Activated naive CD4-positive, alpha-beta T cell treated with anti-CD3 and anti-CD28 coated beads, Interleukin-2, amount 50 U/mL, for 16 hours (primary cell): ENCODE measurements at places on chromosomes 7 and 10.

GRCh38 chr7:51033727-51034520 lies 251.2 kb upstream of the GRB10 start:
- no peak for DNase-seq

DNA sequence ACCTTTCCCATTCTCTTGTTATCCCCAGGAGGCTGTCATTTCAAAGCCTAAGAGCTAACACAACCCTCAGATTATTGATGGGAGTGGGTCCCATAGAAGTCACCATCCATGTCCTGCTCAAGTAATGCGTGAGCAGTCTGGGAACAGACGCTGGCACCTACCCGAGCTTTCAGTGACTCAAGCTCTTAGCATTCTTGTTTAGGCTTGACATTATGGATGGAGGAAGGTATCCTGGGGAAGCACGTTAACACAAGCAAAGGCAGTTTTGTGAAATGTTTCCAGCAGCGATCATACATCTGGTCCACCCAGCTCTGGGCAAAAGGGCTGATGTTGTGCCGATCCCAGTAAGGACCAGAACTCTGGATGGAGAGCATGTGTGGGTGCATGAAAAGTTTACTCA lies 30.0 kb upstream of the AUTS2 start:
- no peak for DNase-seq

DNA sequence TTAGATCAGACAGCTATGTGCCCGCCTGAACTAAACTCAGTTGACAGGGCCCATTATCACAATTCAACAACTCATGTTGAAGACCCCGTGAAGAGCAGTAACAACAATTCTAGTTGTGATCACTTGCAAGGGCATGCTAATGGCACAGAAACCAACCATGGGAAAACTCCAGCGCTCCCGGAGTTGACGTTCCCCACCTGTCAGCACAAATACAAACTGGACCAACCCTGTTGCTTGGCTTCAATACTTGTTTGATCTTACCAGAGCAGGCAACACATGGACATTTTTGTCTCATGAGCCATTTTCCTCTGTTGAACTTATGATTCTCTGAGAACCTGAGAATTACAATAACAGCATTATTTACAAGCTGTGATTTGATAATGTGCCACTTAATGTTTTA lies 119.0 kb upstream of the LANCL2 start:
- no peak for DNase-seq

DNA sequence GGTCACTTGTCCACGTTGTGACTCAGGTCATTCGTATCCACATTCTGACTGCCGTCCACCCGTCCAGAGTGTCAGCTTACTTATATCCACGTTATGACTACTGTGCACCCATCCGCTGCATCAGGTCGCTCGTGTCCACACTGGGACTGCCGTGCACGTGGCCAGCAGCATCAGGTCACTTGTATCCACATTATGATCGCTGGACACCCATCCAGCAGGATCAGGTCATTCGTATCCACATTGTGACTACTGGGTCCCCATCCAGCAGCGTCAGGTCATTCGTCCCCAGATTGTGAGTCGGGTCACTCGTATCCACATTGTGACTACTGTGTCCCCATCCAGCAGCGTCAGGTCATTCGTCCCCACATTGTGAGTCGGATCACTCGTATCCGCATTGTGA lies 47.3 kb upstream of the SUN1 start:
- no peak for DNase-seq

DNA sequence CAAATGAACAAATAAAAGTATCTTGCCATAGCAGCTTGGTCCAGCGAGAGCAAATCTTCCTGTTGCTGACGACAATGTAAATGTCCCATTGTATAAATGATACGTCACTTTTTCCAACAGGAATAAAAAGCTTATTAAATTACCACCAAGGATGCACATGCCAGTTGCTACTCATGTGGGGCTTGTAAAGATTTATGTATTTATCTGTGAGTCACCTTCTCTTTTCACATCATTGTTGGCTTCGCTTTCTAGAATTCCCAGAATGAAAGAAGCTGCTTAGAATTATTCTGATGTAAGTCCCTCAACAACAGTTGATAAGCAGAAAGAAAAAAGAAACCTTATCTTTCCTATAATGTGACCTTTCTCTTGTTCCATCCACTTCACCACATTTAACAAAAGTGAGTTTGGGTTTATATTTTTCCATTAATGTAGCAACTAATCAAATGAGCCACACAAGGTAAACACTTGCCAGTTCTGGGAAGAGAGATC lies 22.4 kb downstream of the DNAJC12 start:
- DNase-seq: no peak

GRCh38 chr10:46272863-46273415 lies 13.9 kb upstream of the ANTXRL start:
- peak; percentile 13 for DNase-seq

GRCh38 chr10:80204677-80205476 lies 460 bp downstream of the ANXA11 start:
- peak; percentile 50 for DNase-seq

GRCh38 chr10:100670828-100671479 lies 74.4 kb upstream of the PAX2 start:
- DNase-seq: peak; percentile 69

DNA sequence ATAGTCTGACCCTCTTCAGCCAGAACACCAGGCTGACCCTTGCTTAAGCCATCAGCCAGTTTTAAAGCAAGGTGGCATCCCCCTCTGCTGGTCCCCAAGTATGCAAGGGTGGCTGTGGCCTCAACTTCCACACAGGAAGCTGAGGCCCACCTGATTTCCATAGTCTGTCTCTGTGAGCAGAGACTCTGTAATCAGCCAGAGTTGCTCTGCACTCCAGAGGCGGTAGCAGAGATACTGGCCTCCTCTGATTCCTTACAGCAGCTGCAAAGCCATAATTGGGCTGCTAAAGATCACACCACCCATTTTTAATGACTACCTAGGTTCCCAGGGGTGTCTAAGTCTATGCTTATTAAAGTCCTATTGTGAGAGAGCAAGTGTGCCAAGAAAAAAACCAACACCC lies 1.8 kb downstream of the PDAP1 start:
- DNase-seq: no peak

DNA sequence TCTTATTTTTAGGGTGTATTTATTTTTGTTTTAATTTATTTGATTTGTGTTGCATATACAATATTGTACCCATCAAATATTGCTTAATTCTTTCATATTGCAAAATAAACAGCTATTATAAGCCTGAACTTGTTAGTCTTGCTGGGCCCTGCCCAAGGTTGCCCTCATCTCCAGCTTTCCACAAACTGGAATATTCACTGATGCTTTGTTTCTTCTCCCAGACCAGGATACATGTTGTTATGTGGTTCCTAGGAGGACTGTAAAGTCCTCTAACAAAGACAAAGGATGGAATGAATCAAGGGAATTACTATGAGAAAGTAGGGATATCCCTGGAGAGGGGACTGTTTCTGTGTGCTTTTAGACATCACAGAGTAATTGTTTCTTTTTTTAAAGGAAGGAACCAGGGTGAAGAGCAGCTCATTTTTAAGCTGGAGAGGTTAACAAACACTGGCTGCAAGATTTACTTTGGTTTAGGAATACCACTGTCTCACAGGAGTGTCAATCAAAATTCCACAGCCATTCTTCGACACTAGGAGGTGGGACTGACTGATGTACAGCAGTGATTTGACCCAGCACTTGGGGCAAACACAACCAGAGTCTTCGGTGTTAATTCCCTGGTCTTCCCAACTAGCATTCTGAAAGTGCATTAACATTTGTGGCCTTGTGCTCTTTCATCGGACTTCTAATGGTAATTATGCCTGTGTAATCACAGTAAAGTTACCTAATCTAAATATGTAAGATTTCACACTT lies 14.8 kb upstream of the CD36 start:
- DNase-seq: no peak

GRCh38 chr10:35435824-35436223 lies 99.5 kb downstream of the CCNY start:
- DNase-seq: no peak

GRCh38 chr10:25678666-25679065 lies 255.4 kb upstream of the MYO3A start:
- DNase-seq: no peak

DNA sequence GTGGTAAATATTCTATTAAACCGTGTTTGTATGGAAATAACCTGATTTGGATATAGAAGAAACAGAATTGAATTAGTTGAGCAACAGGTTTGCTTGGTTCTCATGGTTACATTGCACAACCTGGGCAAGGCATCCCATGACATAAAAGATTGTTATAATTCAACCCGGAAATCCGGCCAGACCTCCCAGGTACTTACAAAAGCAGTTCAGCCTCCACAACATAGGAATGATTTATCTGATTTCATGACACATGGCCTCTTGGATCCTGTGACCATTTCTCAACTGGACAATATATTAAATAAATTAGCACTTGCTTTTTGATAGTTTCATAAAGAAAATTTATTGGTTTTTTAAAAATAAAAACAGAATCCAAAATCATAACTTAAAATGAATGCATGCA lies 55.1 kb upstream of the PTPN12 start:
- DNase-seq: no peak

DNA sequence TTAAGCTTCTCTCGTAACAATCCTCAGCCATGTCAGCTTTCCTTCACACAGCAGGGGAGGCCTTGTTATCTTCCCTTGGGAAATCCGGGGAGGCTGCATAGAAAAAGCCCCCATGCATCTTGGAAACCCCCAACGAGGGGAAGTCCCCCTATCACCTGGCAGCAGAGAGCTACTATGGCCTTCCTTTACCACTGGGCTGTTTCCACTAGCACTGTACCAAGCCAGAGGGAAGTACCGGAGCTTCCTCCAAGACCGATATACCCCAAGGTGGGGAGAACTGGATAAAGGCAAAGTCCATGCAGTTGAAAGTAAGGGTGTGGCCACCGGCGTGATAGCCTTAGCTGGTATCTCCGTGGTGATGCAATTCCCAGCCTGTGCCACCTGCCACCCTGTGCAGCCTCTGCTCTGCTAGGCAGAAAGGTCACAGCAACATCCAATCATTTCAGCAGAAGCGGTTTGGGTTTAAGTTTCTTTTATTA lies 4.4 kb upstream of the CLIP2 start:
- no peak for DNase-seq

DNA sequence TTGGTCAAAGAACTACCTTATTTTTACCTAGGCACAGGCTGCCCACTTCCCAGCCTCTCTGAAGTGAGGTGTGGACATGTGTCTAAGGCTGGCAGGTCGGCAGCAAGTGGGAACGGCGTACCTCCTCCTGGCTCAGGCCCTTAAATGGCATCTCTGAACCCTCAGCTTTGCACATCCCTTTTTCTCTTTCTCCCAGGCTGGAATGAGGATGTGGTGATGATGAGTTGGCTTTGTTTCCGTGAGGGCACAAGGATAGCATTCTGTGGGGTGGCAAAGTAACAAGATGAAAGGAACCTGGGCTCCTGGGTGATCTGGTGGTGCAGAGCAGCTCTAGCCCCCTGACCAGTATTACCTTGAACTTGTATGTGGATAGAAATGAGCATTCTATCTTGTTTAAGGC lies 196.8 kb downstream of the REEP3 start:
- no peak for DNase-seq

DNA sequence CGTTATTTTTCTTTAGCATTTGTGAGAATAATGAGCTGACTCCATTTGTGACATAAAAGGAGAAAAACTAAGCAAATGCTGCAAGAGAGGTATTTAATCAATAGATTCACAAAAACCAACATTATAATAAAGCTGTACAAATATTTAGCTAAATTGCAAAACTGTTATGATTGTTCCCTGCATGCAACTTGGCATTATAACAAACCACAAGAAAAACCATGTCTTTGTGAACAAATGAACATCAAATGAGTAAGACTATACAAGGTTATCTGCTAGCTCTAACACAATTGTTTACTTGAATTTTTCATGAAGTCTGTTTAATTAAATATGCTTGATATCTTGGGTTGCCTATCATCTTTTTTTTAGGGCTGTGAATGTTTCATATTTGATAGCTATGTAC lies 50.8 kb upstream of the PPP1R9A start:
- no peak for DNase-seq

DNA sequence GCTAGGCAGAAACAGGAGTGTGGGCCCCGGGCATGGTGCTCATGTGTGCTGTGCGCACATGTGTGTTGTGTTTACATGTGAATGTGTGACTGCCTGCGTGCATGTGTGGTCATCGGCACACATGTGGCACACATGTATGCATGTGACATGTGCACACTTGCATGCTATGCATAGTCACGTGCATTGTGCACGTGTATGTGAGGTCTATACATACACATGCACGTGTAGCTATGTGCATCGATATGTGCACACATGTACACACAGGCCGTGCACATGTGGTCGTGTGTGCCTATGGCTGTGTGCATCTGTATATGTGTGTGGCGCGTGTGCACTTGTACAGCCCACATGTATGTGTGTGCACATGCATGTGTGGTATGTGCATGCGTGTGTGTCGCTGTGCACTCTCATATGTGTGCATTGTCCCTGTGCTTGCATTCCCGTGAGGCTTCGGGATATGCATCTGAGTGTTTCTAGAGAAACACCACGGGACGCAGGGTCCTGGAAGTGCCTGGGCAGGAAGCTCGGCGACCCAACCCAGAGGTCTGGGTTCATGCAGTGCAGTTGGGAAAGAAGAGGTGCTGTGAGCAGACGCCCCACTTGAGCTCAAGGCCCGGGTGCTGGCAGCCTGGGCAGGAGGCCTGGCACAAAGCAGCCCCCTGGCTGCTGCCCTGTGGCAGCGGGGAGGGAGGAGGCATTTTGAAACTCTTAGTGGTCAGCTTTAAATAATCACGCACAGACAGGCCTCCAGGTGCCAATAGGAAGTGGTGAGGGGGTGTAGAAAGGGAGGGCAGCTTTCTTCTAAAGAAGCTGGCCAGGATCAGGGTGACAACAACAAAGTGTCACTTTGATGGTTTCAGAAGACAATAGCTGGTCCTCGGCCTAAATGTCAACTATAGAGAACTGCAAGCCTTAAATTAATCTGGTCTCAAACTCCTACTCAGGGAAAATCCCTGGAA lies 410.0 kb upstream of the MGMT start:
- DNase-seq: no peak

DNA sequence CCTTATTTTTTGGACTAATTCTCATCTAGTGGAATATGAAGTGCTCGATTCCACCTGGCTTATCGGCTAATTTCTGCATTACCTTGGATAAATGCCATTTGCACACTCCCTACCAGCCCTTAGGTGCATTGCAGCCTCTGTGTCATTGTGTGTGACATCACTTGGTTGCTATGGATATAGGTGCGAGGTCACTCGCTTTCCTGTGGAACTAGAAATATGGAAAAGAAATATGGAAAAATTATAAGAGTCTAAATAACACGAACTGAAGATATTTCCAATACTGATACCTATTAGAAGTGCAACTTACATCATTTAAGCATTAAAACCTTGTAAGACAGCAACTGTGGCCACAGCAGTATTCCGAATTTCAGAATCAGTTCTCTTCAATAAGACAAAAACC lies 2.0 kb downstream of the YWHAG start:
- DNase-seq: no peak

- DNase-seq: peak; percentile 20
These were observed 927 bp upstream of the ALOX5 start for GRCh38 chr10:45373003-45373575.

GRCh38 chr10:123642697-123643096 lies 23.5 kb upstream of the GPR26 start:
- no peak for DNase-seq
